ENCODE measurements at places on chromosomes 3 and 15.
A peak's percentile ranks its signal among the peaks of the same experiment; 100 is the strongest.

DNA sequence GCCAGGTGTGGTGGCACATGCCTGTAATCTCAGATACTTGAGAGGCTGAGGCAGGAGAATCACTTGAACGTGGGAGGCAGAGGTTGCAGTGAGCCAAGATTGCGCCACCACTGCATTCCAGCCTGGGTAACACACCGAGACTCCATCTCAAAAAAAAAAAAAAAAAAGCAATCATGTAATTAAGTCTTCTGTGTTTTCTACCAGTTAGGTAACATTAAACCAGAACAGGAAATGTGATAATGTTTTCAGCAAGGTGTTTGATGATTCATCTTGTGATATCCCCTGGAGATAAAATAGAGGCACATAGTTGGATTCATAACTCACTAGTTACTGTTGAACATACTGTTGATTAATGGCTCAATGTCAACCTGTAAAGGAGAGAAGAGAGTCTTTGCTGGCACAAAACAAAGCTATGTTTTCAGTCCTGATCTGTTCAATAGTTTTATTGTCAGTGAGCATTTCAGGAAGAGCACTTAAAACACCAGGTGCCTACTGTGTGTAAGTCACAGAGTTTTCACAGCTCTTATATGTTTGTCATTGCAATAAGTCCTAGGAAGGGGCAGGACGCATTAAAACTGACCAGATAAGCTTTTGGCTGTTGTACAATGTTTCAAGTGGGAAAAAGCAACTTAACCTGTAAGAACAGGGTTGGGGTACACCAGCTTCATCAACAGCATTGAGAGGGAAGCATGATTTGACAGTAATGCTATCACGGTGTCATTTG, 19.5 kb downstream of the DNAJB11 start:
- DNase-seq, result no peak

DNA sequence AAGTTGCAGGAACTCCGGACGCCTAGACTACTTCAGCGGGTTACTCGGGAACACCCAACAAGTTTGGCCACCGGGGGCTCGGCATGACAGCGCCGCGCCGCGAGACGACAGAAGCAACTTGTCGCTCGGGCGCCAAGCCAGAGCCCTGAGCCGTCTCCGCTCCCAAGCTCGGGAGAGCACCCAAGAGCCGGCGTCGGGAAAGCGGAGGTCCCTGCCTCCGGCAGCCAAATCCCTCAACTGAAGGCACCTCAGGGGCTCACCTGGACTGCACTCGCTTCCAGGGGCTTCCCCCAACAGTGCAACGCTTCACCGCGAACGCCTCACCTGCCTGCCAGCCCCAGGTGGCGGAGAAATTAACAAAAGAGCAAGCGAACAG, 640 bp downstream of the MB21D2 start:
- DNase-seq, result peak; percentile 63

GRCh38 chr3:14877469-14877868, 58.7 kb downstream of the FGD5 start:
- DNase-seq, result no peak

GRCh38 chr3:112345681-112346080, 12.7 kb downstream of the CD200 start:
- DNase-seq, result no peak

- DNase-seq, result no peak
Observed at GRCh38 chr3:22091329-22091728, 340.3 kb upstream of the ZNF385D start.

DNA sequence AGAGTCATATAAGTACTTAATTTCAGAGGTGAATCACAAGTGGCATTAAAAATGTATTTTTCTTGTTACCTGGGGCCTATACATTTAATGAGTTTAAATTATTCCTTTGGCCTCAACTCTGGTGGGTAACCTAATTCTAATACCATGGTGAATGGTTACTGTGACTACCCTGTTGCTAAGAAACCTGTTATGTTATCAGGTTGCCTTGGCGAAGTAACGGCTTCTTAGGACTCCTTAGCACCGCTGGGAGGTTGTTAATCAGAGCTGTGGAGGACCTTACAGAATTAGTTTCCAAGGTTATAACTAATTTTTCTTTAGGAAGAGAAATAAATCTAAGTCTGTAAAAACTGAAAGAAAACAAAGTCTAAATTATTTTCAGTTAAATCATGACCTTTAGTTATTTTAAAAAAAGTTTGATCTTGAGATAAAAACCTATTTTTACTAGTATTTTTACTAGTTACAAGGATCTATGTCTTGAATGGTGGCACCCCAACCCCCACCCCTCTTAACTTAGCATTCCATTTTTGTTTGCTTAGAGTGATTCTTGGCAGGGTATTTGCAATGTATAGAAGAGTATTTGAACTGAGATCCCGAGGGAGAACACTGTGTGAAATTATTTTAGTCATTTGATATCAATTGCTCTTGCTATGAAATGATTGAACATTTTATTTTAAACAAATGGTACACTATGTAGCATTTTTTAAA, 155.5 kb downstream of the FNDC3B start:
- DNase-seq, result no peak

- DNase-seq, result no peak
Observed at GRCh38 chr3:9291821-9292410, 42.5 kb upstream of the SRGAP3 start.

- peak; percentile 1 for DNase-seq
Observed at GRCh38 chr3:148006508-148006907, 597.3 kb downstream of the ZIC1 start.

DNA sequence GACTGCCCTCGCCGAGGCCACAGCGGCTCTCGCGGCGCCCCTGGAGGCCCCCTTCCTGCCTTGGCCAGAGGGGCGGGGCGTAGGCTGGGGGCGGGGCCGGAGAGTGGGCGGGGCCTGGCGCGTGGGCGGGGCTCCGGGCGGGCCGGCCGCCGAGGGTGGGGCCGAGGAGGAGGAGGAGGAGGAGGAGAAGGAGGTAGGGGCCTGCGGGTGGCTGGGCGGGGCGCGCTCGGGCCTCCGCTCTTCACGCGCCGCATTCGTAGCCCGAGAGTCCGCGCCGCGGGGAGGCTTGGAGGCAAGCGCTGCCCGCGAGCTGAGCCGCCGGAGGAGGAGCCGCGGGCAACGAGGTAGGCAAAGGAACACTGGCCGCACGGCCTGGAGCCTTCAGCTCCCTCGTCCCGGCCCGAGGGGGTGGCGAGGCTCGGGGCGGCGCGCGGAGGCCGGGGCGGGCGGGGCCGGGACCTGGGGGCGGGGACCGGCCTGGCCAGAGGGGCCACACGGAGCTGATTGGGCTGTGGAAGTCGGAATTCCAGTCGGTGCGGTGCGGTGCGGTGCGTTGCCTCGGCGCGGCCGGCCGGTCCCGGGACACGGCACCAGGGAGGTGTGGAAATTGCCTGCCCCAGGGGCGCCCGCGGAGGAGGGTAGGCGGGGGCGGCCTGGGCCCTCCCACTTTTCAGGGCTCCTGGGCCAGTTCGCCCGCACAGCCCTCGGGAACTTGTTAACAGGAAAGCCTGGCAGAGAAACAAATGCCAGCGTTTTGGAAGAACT, at the start of gene PPP2R3A:
Gene PPP2R3A, plus strand, starts transcription at position 223 of the 765 bp plus-strand sequence. CDS start 35,771 bp downstream, outside the sequence.
- peak; percentile 73 for DNase-seq

DNA sequence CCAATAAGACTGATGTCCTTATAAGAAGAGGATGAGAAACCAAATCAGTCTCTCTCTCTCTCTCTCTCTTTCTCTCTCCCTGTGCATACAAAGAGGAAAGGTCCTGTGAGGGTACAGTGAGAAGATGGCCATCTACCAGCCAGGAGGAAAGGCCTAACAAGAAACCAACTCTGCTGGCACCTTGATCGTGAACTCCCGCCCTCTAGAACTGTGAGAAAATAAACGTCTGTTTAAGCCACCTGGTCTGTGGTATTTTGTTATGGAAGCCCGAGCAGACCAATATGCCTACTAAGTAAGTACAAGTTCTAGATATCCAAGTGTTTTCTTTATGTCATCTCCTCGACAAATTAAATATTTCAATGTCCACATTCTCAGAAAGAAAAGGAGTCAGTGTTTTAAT, 44.9 kb upstream of the TMC3 start:
- DNase-seq, result no peak

DNA sequence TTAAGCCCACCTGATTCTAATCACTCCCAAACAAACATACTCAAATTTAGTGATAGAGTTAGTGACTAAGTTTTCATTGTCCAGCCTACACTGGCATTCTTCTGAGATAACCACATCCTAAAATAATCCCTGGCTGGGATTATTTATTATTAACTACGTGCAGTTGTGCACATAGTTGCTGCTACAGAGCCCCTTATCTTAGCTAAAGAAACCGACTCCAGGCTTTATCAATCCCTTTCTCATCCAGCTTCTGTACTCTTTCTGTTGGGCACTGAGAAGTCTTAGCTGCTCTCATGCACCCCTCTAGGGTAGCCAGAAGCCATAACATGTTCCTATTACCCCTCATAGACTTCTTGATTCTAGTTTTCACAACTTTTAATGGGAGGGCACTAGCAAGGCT, 208.7 kb downstream of the MBNL1 start:
- no peak for DNase-seq

- no peak for DNase-seq
Observed at GRCh38 chr3:16466822-16467221, 46.7 kb downstream of the RFTN1 start.

DNA sequence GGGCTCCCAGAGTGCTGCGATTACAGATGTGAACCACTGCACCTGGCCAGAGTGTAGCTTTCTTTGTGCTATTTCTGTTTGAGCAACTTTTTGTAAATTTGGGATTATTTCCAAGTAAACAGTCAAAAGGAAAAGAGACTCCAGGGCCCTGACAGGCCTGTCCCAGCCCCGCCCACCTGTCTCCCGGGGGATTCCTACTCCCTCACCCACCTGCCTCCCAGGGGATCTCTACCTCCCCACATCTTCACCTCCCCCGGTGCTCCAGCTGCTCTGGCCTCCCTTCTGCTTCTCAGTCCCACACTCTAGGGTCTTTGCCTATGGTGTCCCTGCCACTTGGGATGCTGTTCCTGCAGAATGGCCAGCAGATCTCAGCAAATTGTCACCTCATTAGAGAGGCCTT, 7.0 kb downstream of the RHCG start:
- no peak for DNase-seq

DNA sequence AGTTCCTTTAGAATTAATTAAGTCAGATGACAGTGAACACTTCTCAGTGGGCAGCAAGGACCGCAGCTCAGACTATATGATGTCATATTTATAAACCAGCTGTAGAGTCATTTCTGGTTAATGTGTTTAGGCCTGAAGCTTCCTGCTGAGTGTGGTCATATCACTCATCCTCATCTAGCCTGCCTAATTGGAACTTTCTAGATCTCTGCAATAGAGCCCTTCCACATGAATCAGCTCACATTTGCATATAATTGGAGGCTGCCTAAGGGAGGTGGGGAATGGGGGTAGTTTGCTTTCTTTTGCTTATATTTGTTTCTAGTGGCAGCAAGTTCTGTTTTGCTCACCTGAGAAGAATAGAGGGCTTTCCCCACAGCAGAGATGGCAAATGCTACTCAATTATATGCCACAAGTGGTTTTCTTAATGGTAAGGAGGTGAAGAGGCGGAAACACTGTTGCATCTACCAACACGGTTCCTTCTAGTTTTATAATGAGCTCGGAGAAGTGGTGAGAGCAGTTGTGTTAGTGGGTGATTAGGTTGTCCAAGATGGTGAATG, 148.1 kb downstream of the KLHL25 start:
- DNase-seq, result peak; percentile 78

DNA sequence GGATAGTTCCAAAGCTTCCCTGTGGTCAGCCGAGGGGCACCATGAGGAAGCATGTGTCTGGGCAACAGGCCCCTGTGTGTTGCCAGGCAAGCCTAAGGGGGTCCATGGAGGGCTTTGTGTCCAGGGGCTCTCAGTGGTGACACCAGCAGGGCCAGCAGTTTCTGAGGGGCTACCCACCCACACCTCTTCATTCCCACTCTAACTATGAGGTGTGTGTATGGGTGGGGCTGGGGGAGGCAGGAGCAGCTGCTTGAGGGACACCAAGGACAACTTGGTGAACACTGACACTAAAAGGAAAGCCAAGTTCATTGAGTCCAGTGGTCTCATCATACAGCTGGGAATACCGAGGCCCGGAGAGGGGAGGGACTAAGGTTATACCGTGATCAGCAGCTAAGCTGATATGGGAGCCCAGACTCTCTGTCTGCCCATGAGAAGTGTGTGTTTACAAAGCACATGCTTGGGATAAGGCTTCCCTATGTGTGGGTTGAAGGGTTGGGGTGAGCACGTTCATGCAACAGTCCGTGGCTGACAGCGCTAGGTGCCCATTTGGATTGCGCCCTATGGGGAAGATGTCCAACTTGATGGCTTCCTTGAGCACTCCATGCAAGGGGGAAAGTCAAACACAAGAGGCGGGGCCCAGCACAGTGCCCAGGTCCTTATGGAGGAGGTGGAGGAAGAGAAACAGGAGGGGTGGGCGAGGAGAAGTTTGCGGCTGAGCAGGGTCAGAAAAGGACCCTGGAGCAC, 34.8 kb upstream of the CHRNB4 start:
- no peak for DNase-seq

- no peak for DNase-seq
Observed at GRCh38 chr3:38222032-38222634, 43.5 kb upstream of the SLC22A13 start.

DNA sequence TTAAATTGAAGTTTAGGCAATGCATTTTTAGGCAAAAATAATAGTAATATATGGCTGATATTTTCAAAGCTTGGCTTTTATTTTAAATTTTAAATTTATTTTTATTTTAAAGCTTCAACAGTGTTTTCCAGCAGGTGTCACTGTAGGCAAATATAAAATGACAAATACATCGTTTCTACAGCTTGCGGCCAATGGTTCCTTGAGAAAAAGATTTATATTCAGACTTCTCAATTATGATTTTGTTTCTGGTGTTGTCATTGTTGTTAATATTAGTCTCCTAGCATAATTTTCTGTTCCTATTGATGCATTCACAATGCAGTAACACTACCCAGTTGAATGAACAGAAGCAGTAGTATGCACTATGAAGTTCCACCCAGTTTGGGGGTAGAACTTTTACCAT, 220.7 kb upstream of the DNAJC19 start:
- DNase-seq, result peak; percentile 2

DNA sequence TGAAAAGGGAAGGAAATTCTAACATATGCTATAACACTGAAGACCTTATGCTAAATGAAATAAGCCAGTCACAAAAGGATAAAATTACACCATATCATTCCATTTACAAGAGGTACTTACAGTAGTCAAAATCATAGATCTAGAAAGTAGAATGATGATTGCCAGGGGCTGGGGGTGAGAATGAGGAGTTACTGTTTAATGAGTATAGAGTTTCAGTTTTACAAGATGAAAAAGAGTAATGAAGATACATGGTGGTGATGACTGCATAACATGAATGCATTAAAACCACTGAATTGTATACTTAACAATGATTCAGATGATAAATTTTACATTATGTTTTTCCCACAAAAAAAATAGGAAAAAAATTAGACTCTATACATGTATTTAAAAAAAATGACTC, 152.6 kb downstream of the SCAPER start:
- DNase-seq, result no peak

GRCh38 chr3:183122257-183122932, 23.1 kb upstream of the MCCC1 start:
- peak; percentile 45 for DNase-seq

DNA sequence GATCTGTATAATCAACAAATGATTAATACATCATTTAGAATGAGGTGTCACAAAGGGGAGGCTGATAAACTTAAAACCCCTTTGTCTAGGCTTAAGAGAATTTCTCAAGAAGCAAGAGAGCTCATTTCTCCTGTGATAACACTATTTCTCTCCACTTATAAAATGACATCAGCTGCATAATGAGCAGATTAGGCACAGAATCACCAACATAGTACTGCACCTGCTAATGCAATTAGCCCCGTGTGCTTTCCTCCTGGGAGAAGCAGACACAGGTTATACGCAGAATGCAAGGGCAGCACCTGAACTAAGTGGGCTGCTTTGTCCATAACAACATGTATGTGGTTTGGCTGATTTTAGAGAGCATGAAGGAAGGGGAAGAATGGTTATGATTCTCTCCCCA, 515.3 kb upstream of the CFAP20DC start:
- no peak for DNase-seq

GRCh38 chr3:148625991-148626390, 71.7 kb upstream of the AGTR1 start:
- DNase-seq, result no peak

Data from HFFc6 (cell line).